ENCODE measurements at places on chromosomes 7 and 10.

DNA sequence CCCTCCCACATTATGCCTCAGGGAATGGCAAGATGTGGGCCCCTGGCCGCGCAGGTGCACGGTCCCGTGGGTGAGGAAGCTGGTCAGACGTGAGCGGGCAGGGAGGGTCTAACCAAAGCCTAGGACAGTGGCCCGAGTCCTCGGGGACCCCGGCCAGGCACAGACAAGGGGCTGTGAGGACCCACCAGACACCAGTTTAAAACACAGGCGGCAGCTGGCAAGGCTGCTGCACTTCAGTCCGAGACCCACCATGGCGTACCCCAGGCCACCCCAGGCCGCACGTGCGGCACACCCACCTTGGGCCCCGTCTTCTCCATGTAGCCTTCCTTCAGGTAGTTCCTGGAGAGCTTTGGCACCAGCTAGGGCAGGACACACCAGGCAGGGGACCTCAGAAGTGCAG is 23.5 kb downstream of the GET4 start:
- no peak for DNase-seq

- DNase-seq, result no peak
Measured at GRCh38 chr7:107078517-107078966, 34.0 kb downstream of the PRKAR2B start.

DNA sequence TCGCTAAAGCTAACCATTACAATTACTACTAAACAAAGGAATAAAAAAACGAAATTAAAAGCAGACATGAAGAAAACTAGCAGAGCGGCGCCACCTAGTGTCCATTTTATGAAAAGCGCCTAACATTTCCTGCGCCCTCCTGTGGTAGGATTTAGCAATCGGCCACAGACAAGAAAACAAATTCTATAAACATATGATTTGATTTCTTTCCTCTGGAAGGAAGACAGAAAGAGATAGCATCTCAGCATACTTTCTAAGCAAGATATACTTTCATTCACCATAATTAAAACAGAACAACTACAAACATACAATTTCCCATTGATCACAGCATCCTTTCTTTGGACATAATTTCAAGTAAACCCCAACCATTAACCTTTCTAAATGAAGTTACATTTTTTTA is 337.7 kb upstream of the NPVF start:
- DNase-seq, result peak; percentile 60

GRCh38 chr10:71769279-71769823 is 4.0 kb downstream of the VSIR start:
- DNase-seq, result no peak

DNA sequence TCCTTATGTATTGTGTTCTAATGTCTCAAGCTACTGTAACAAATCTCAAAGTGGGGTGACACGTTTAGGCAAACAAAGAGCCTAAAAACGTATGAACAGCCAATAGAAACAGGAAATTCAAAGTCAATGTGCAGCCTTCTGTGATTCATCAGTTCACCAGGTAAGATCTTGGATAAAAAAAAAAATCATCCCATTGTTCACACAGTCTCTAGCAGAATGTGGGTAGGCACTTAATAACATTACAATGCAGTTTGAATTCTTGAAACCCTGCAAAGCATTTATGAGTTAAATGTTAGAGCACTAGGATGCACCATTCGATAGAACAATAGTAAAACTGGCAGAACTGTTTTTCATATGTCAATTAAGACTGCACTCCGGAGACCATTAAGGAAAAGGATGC is 88.2 kb upstream of the HDAC9 start:
- no peak for DNase-seq

DNA sequence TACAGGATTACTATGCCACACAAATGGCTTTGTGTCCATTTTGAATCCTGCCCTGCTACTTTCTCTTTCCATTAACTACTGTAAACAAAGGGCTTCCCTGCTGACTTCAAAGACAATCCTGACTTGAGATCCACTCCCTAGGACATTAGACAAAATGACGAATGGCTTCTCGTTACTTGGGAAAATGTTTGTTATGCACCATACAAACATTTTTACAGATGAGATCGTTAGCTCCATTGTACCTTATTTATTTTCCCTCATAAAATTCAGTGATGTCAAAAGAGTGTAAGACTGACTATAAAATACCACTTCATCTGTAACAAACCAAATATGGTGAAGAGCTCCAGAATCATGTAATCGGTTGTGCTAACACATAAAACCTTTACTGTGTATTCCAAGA is 121.8 kb downstream of the CD36 start:
- DNase-seq, result no peak

- DNase-seq, result no peak
Measured at GRCh38 chr10:124671486-124672075, 72.6 kb downstream of the FAM53B start.

DNA sequence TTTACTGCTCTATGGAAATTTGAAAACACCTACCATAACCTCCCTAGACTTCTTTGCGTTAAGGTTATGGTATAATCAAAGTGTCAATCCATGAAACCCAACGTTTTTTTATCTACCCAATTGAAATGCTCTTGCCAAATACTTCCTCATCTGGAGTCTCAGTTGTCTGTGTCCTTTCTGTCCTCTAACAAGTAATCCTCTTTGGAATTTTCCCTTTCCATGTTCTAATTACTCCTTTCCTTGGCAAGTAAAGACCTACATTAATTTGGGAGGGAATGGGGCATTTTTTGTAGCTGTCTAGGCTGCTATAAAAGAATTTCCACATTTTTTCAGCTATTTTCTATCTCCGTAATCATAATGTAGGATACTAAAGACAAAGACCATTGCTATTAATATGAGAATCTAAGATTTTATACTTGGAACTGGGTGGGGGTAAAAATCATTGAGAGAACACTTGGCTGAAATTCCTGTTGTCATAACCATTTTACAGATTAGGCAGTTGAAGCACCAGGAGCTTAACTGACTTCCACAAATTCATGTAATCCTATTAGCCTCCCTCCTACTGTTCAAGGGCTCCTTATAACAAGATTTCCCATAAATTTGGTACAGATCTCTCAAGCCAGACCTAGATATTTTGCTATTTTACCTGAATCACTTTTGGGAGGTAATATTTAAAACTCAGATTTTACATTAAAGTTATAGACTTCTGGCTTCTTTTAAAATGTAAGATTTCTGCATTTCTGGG is 1307.6 kb downstream of the XPNPEP1 start:
- no peak for DNase-seq

All from activated T-cell treated with anti-CD3 and anti-CD28 coated beads, Interleukin-2, amount 50 U/mL, for 4 hours (primary cell).